ENCODE measurements at places on chromosomes 3 and 15. TPM values are rescaled to one million over a fixed set of nuclear protein-coding genes. Genes with fewer than 3 reads are reported as not detected.

The SH3GL3 gene
- 0.29 TPM for total RNA-seq

The PATL2 gene
- total RNA-seq = 2.7 TPM

The SAXO2 gene
- total RNA-seq = 6.2 TPM

The GATM gene
- total RNA-seq = 0.59 TPM

DNA sequence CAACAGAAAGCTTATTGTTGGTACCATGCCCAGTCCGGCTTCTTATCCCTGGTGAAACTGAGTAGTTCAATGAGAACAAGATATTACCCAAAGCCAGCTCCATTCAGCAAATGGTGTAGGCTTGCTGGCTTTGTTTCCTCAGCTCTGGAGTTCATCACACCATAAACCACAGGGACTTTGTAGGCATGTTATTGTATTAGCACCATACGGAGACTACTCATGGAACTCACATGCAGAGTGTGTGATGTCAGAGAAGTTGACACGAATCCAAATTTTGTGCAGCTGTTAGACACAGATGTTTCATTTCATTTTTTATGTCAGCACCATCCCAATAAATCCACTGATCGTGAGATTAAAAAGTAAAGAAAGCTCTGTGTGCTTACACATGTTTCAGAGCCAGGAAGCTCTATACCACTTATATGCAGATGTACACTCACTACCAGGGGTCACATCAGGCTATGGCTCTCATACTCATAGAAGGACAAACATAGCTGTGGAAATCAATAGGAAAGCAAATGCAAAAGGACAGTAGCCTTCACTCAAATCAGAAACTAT lies 63.4 kb upstream of the LEKR1 start:
- no peaks in the 10 kb centered on the region for H3K36me3 ChIP-seq
- no peak overlapping the region for H3K4me3 ChIP-seq
- peak overlapping the region; percentile 90 for H3K27ac ChIP-seq
- peaks cover 30% of the 10 kb centered on the region for H3K4me1 ChIP-seq

DNA sequence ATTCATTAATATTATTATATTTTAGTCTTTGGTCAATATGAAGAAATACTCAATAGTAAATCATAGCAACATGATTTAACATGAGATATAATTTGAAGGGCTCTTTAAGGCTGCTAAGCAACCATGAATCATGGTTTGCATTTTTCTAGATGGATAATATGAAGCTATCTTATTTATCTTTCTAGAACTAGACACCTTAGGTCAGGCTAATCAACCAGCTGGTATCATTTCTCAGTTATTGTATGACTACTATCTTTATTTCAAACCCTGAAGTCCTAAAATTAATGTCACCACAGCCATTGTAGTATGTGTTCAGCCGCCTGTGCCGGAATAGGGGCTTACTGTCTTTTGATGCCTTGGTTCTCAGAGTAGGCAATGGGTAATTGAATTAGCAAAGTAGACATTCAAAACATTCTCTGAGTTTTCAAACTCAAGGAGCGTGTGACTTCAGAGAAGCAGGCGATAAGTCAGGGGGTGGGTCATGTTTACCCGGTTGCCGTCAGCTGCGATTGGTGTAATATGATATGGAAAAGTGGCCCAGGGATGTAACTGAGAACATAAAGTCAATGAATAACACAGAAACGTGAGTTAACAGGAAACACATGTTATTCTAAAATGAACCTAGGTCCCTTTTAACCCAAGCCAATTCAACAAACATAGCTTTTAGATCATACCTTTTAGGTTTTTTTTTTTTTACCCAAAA lies 93.4 kb upstream of the CTDSPL start:
- H3K27ac ChIP-seq = no peak overlapping the region
- no peak for DNase-seq
- H3K36me3 ChIP-seq = no peaks in the 10 kb centered on the region
- no peak overlapping the region for H3K4me3 ChIP-seq

DNA sequence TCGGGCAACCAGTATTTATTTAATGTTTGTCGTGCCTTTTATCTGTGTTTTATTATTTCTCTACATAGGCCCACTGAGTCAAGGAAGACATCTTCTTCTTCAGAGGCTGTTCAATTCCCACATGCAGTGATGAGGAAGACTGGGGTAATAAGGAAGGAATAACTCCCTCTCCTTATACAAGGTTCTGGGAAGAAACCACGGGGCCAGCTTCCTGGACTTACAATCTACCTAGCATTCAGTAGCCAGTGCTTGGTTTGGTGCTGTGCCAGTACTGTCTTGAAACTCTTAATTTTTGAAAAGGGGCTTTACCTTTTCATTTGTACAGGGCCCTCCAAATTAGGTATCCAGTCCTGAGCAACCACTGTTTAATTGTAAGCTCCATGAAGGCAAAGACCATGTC lies 51.2 kb downstream of the SRGAP3 start:
- H3K4me3 ChIP-seq = no peak overlapping the region
- no peaks in the 10 kb centered on the region for H3K4me1 ChIP-seq
- peaks cover 26% of the 10 kb centered on the region for H3K27me3 ChIP-seq
- H3K27ac ChIP-seq = no peak overlapping the region

- H3K36me3 ChIP-seq = no peaks in the 10 kb centered on the region
- no peak overlapping the region for H3K4me3 ChIP-seq
- no peak for DNase-seq
Measured at GRCh38 chr3:87488765-87489164, 212.4 kb upstream of the POU1F1 start.

DNA sequence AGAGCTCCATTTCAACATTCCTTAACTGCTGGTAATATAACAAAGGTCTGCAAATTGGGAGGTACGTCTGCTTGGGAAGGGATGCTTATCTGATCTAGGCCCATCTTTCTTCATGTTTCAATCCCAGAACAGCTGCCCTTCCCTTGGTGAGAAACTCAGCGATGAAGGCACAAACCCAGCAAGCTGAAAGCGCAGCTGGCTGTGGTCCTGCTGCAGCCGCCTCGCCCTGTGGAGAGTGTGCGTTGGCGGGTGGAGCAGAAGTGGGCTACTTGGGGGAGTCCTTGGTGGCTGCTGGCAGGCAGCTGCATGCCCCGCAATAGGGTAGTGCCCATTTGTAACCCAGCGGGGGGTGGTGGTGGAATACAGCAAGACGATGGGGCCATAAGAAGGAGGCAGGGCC lies 160.6 kb upstream of the WNT5A start:
- peaks cover 21% of the 10 kb centered on the region for H3K27me3 ChIP-seq
- no peak overlapping the region for H3K27ac ChIP-seq
- no peak overlapping the region for H3K4me3 ChIP-seq
- H3K4me1 ChIP-seq = no peaks in the 10 kb centered on the region
- no peaks in the 10 kb centered on the region for H3K36me3 ChIP-seq

DNA sequence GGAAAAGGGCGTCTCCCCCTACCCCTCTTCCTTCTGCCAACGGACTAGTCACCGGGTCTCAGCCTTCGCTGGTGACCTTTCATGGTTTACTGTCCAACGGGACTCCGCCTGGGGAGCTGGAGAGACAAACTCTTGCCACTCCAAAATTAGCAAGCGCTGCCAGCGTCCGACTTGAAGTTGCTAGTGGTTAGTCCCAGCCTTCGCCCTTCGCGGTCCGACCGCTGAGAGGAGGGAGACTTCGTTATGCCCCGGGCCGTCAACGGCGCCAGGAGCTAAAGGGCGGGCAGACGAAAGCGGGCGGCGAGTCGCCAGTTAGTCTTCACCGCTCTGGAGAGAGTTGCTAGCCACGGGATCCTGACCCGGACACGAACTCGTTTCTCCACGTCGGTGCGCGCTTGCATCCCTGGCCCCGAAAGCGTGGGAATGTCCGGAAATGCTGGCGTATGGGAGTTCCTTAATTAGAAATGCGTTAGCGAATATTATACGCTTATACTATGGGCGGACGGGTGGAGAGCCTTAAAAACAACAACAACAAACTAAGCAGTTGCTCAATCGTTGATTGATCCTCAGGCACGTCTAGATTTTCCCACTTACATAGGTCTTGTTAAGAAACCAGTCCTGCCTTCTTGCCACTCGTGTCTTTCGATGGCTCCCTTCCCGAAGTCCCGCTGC lies 716 bp downstream of the SMC4 start:
- peak; percentile 60 for DNase-seq
- peak overlapping the region; percentile 93 for H3K4me3 ChIP-seq
- H3K27me3 ChIP-seq = no peaks in the 10 kb centered on the region

DNA sequence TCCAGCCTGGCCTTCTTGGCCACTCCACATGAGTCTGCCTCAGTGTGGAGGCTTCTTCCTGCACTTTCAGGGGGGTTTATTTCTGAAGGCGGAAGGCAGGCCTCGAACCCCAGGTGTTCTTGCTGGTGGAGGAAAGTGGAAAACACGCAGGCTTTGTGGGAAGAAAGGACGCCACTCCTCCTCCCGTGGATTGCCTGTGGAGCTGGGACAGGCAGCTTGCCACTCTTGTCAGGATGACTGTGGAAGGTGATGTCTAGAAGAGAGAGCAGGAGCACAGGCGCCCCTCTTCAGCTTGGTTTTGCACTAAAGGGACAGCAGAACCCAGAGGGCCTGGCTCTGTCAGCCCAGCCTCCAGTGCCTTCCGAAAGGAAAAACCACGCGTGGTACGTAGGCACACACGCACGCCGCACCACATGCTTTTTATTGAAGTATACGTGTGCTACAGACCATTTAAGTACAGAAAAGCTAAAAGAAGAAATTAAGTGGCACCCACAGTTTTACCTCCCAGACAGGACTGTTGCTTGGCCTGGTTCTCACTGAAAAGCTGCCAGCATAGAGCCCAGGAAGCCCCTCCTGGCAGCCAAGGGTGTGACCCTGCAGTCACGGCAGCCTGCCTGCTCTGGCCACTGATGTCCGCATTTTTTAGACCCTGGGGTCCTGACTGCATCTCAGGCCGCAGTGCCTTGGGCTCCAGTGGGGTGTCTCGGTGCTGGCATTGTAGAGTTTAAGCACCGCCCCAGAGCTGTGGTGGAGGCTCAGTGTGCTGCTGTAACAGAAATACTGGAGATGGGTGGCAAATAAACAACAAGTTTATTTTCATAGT lies 21.6 kb downstream of the KLF13 start:
- no peaks in the 10 kb centered on the region for H3K27me3 ChIP-seq
- no peak overlapping the region for H3K27ac ChIP-seq
- no peak for DNase-seq

DNA sequence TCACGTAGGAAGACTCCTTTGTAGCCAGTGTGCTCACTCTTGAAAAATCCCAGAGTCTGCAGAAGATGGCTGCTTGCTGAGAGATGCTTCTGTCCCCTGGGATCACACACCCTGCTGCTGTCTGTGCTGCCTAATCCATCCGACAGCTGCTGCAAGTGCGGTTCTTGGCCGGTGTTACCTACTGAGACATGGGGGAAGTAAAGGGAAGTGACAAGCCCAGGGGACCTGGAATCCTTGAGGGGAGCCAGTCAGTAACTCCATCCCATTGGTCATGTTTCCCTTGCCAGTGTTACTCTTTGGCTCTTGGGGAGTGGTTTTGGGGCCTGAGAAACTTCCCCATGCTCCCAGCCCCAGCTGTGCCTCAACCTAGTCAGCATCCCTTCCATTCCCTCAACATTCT lies 8.3 kb upstream of the CPNE9 start:
- peaks cover 5% of the 10 kb centered on the region for H3K4me1 ChIP-seq
- H3K27me3 ChIP-seq = no peaks in the 10 kb centered on the region
- H3K4me3 ChIP-seq = no peak overlapping the region
- no peak overlapping the region for H3K27ac ChIP-seq

GRCh38 chr3:183370391-183370790 lies 58.0 kb downstream of the MCF2L2 start:
- H3K4me1 ChIP-seq = peaks cover 8% of the 10 kb centered on the region
- H3K4me3 ChIP-seq = no peak overlapping the region
- no peak for DNase-seq
- no peaks in the 10 kb centered on the region for H3K27me3 ChIP-seq
- H3K36me3 ChIP-seq = no peaks in the 10 kb centered on the region

- H3K4me3 ChIP-seq = no peak overlapping the region
- no peaks in the 10 kb centered on the region for H3K4me1 ChIP-seq
- peak; percentile 10 for DNase-seq
Measured at GRCh38 chr3:34216711-34217335, 418.4 kb downstream of the PDCD6IP start.

- peaks cover 3% of the 10 kb centered on the region for H3K27me3 ChIP-seq
- no peak overlapping the region for H3K27ac ChIP-seq
- no peak for DNase-seq
- H3K4me1 ChIP-seq = peaks cover 8% of the 10 kb centered on the region
Measured at GRCh38 chr3:53725387-53725995, 120.7 kb downstream of the CHDH start.
